T-helper 22 cell (primary cell): ENCODE measurements at places on chromosomes 4 and X.

DNA sequence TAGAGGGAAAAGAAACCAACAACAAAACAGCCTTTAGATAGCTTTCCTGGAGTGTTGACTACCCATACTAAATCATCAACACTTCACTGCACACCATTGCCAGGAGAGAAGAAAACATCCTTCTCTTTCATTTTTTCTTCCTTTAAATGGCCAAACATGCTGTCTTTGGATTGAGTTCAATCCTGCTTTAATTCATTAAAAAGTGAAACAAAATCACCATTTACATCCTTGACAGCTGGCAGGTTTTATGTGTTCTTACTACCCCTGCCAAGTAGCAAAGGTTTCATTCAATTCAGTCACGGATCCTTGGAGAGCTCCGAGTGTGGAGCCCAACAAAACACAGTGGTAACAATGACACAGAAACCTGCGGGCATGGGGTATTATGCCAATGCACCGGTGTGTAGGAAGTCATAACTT is 568.3 kb downstream of the ANKRD50 start:
- no peak for DNase-seq

- DNase-seq, result no peak
Observed at GRCh38 chrX:5867778-5868177, 360.9 kb downstream of the NLGN4X start.

GRCh38 chrX:153930011-153930910 is 4.2 kb upstream of the ARHGAP4 start:
- no peak for DNase-seq

DNA sequence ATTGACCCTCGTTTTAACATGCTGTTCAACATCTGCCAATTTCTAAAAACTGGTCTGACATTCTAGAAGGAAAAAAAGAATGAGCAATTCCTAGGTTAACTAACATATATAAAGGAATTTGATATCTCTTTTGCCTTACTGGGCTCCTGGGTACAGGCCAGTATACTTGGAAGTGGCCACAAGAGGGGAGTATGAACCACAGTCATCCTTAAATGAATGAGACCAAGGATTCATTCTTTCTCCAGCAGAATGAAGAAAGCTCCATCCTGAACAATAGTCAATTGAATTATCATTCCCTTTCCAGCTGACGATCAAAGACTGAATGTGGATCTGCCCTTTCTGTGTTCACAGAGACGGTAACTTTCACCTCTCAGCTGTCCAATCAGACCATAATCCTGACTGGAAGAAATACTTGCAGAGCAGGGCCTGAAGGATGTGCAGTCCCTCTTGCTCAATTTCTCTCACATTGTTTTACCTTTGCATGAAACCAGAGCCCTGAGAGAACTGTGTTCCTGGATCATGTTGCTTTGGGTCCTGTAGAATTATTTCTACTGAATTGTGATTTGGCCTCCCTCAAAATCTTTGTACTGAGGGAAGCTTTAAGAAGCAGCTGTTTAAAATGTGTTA is 14.8 kb upstream of the SPARCL1 start:
- DNase-seq, result no peak

DNA sequence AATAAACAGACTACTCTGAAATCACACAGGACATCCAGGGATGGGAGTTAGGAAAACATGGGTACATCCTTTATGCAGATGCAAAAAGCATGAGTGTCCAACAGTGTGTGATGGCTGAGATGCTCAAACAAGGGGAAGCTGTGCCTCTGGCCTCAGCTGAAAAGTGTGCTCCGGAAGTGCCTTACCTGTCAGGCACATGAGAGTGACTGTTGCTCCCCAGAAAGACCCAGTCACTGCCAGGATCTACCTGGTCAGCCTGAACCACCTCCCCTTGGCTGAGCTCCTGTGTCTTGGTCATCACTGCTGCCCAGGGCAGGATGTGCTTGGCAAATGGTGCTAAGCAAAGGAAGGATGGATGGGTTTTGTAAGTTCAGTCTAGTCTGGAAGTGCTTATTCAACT is 4.0 kb downstream of the PPP2R2C start:
- DNase-seq, result no peak

GRCh38 chrX:53188763-53189162 is 36.2 kb downstream of the KDM5C start:
- no peak for DNase-seq

DNA sequence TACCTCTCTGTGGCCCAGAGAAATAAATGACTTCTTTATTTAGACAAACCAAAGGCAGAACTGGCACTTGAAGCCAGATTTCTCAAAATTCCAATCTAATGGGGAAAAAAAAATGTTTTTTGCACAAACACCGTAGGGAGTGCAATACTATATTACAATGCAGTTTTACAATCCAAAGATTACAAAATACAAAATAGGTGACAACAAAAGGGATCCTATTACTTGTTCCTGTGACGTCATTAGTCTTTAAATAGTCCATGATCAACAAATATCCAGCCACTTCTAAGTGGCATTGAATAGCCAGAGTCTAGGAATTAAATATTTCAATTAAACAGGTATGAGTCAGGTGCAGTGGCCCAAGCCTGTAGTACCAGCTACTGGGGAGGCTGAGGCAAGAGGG is 3.0 kb upstream of the APBB2 start:
- DNase-seq, result no peak

DNA sequence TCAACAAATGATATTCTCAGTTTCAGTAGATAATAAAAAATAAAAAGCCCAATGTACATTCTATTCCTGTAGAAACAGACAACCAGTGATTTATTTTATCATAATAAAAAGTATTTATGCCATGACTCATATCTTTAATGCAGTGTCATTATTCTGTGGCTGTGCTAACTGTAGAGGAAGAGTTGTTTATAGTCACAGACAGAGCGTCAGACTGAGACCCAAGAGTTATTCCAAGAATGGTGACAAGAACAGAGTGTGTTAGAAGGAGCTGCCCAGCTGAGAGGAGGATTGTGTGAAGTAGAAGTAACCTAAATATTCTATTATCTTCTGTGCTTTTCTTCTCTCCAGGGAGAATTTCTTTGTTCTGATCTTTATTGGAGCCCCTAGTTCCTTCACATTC is 210.7 kb downstream of the PPP1R2C start:
- no peak for DNase-seq

GRCh38 chr4:48509543-48509942 is 19.5 kb downstream of the ZAR1 start:
- no peak for DNase-seq

DNA sequence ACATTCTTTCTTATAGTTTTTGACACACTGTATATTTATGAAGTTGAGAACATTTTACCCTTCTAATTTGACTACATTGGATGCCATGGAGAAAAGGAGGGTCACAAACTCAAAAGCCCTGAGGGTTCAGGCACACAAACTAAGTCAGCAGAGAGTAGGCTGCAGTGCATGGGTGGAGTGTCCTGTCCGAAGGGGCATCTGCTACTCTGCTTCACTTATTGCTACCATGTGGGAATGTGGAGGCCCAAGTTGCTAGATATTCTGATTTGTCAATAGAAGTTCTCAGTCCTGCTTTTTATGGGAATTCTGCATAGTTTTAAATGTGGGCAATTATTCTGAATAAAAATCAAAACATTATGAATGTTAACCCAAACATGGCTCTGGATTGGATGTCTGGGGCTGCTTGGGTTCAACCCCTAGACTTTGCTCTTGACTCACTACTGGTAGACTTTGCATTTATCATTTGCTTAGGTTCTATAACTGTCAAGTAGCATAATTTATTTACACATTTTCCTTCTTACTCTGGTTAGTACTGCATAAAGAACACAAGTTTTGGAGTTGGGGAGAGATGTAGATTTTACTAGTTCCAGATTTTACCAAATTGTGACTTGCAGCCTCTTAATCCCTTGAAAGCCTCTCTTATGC is 255.1 kb downstream of the SPRY1 start:
- DNase-seq, result no peak

GRCh38 chr4:75598390-75598789 is 31.9 kb downstream of the CDKL2 start:
- no peak for DNase-seq
